ENCODE measurements at places on chromosomes 4 and X. TPM values are rescaled to one million over a fixed set of nuclear protein-coding genes. Genes with fewer than 3 reads are reported as not detected.

DNA sequence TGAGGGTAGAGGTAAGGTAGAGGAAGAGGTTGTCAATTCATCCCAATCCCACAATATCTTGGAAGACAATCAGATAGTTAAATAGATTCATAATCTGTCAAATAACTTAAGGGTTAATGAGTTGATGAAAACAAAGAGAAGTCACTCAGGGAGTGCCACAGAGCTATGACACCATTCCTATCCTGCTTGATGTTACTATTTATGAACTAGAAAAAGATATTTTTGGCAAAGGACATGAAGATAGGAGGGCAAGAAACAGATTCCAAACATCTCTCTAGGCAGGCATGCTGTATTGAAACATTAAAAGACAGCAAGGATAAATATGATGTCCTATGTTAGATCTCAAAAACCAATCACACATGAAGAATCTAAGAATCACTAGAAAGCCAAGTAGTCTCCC, 3.5 kb upstream of the SRPX start:
- DNase-seq: no peak

Gene LIMCH1
- total RNA-seq: 40.7 TPM

Gene EDA2R
- 0.40 TPM for total RNA-seq

DNA sequence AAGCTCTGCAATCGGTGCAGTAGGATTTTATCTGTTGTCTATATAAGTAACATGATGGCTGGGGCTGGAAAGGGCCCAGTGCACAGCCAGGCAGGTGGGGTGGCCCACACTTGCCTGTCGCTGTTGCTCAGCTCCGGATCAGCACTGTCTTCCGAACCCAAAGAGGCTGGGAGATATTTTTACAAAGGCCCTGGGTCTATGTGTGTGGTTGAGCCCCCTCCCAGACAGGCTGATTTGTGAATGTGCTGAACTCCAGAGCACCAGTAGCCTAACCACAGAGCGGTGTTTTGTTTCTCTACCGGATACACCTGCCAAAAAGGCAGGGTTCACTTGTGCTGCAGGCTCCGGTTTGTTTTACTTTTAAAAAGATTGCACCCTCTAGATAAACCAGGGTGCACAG, 33.5 kb upstream of the CHRNA9 start:
- no peak for DNase-seq

- no peak for DNase-seq
Measured at GRCh38 chr4:25939330-25939729, 25.3 kb downstream of the SMIM20 start.

Gene JAKMIP1
- total RNA-seq: 0.40 TPM

Gene MXRA5
- 0.21 TPM for total RNA-seq

Gene TNIP3
- total RNA-seq: 0.06 TPM

Gene BTC
- total RNA-seq: 0.29 TPM

DNA sequence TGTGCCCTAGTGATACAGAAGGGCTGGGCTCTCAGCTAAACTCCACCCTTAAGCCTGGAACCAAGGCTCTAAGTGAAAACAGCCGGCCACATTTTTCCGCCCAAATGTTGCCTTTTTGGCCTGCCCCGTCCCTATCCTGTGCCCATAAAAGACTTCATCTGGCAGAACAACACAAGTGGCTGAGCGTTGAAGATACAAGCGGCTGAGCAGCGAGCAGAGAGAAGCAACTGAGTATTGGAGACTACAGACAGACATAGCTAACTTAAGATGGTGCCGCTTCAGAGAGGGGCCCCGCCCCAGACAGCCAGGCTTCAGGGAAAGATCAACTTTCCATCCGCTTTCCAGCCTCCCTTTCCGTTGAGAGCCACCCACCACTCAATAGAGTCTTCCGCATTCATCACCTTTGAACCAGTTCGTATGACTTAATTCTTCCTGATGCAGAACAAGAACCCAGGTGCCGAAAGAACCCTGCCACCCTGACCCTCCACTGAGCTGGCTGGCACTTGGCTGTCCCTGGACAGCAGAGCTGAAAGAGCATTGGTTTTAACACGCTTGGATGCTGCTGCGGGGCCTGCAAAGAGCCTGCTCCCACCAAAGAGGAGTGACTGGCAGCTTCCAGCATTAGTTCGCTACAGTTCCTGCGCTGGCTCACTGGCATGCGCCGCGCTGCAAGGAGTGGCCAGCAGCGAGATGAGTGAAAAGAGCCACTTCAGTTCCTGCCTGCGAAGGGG, 853.2 kb upstream of the INTU start:
- DNase-seq: no peak

GRCh38 chr4:150286656-150287055, 208.4 kb downstream of the DCLK2 start:
- DNase-seq: no peak

- no peak for DNase-seq
Measured at GRCh38 chrX:2715066-2715600, 24.0 kb downstream of the CD99 start.

- no peak for DNase-seq
Measured at GRCh38 chr4:110640576-110640975, 17.7 kb upstream of the PITX2 start.

DNA sequence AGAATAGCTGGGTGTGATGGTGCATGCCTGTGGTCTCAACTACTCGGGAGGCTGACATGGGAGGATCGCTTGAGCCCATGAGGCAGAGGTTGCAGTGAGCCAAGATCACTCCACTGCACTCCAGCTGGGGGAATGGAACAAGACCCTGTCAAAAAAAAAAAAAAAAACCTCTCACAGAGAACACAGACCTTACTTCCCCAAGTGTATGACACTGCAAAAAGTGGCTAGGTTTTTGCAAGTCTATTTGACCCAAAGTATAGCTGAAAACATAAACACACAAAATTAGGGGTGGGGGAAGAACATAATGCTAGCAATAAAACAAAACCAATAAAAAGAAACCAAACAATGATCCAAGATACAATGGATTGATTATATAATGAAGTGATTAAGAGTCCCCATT, 6.7 kb downstream of the LAMP2 start:
- DNase-seq: no peak

Gene SHISA3
- 3.1 TPM for total RNA-seq

DNA sequence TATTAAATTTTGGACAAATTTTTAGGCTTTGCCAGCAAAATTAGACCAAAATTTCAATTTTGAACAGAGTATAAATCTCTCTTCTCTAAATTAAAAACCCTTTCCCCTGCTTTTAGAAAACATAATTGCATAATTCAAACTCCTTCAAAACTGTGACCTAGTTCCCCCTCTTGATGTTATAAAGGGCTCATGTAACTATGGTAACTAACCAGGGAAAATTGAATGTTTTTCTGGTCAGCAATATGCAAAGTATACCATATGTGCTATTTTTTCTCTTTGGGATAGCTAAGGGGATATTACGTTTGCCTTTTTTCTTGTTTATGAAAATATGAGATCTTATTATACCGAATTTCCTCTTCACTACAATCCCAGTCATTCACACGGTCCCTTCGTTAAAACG, 5.1 kb upstream of the ING2 start:
- DNase-seq: no peak

DNA sequence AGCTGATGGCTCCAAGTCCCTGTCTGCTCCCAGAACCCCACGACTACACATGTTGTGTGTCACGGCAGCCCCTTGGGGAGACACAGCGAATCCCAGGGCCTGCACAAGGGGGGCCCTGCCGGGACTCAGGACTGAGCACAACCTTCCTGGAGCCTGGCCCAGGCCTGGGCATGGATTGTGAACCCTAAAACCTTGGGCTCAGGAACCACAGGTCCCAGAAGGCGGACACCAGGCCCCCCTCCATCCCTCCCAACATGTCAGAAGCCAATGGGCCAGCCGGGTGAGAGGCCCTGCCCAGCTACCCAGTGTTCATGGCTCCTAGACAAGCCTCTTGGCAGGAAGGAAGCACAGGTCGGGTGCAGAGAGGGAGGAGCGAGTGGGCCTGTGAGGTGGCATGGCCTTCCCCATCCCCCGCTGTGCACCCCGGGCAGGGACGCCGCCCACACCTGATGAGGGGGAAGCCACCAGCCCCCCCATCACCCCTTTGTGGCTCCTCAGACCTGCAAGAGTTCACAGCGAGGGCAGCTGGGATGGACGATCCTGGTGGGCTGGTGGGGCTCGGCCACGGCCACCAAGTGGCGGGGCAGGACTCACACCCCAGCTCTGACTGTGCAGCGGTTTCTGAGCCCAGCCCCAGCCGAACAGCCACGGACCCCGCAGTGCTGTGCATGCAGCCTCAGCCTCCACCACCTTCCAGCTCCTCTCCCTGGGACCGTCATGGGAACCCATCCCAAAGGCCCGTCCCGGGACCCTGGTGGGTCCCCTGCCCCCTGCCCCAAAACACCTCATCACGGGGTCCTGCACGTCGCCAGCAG, 3.7 kb downstream of the PDE6B start:
- DNase-seq: no peak

GRCh38 chr4:156594624-156595023, 377.0 kb downstream of the PDGFC start:
- DNase-seq: peak; percentile 15

DNA sequence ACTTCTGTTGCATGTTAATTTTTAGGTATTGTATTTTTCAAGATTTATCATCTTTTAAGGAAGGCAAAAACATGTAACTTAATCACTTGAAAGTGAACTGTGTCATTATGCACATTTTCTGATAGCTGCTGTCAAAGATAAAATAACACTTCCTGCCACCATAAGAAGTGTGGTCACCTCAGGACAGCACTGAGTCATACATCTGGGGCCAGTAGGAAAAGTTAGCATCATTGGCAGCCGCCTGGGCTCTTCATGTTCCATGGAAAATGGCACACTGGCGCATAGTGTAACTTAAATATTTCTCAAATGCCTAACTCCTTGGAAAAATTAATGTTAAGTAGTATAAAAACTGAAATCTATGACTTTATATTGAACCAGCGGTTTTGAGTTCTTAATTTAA, 24.2 kb downstream of the CNKSR2 start:
- DNase-seq: peak; percentile 17

- DNase-seq: no peak
Measured at GRCh38 chr4:139493176-139493575, 39.3 kb downstream of the RAB33B start.

DNA sequence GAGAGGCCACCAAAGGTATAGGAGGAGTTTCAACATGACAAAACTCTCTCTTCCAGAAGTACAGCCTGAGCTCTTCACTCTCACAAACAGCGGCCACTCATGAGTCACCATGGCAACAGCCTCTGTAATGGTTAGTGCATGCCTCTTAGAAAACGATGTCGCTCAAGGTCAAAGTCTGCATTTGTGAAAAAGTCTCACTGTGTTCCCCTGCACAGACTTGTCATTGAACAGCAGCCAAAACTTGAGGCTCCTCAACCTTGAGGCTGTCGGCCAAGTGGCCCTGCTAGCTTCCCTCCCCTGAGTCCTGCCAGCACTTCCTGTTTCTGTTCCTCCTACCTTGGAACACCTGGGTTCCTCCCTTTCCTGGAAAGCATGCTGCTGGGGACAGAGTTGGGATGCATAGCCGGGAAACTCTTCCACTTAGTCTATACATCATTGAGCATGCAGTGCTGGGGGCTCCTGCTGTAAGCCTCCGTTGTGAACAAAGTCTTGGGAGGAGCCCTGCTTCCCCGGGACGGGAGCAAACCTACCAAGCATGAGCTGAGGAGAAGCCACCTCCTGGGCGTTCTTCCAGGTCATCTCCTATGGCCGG, 66.6 kb downstream of the ING2 start:
- no peak for DNase-seq

Gene RAP2C
- total RNA-seq: 13.3 TPM

Gene FAM184B
- 0.03 TPM for total RNA-seq

All from Daoy (cell line).